Stimulated activated CD4-positive, alpha-beta T cell treated with anti-CD3 and anti-CD28 coated beads, TNF-alpha, amount 100 ng/mL, for 24 hours (primary cell): ENCODE measurements at places on chromosomes 12 and 14.

- no peak for DNase-seq
Observed at GRCh38 chr12:19775241-19775640, 335.9 kb downstream of the AEBP2 start.

- DNase-seq, result no peak
Observed at GRCh38 chr12:64735442-64735841, 23.8 kb downstream of the GNS start.

DNA sequence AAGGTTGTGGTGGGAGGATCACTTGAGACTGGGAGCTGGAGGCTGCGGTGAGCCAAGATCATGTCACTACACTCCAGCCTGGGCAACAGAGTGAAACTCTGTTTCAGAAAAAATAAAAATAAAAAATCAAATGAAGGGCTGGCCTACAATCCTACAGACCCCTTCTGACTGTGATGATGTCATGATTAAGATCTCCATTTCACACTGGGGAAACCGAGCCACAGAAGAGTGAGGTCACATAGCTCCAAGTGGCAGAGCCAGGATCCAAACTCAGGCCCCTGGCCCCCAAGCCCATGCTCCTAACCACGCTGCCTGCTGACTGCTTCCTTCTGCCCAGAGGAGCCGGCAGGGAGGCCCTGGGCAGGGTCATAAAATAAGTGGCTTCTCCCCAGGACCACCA is 258.0 kb upstream of the FKBP4 start:
- no peak for DNase-seq

- DNase-seq, result no peak
Observed at GRCh38 chr12:27303139-27304111, 29.2 kb upstream of the BMAL2 start.

DNA sequence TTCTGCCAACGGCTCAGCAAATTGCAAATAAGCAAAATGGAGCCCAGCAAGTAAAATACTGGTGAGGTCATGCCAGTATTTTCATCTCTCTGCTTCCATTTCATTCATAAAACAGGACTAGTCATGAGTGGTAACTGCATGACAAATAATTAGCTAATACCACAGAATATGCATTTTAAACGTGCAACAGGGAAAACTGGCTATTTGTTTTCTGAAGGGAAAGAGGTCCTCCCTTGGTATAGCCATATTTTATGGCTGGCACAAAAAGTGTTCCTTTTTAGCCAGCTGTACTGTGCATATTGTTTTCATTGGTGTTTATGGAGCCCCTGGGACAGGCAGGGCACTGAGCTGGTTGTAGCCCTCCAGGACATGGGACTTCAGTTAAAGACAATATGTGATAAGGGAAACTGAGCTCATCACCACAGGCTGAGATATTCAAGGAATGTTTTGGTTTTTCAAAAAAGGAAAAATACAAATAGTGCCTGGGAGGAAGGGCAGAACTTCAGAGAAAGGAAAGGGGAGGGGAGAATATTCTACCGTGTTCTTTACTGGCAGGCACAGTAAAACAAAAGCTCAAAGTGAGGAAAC is 26.1 kb upstream of the FOXN3 start:
- DNase-seq, result no peak
